ENCODE measurements at places on chromosomes 6 and 20. TPM values are rescaled to one million over a fixed set of nuclear protein-coding genes. Genes with fewer than 3 reads are reported as not detected.

ZNF165 gene
- total RNA-seq = 0.29 TPM

SEC23B gene
- 41.4 TPM for total RNA-seq

MYCT1 gene
- total RNA-seq = 0.44 TPM

NKX2-4 gene
- total RNA-seq = not detected

JPH2 gene
- 0.50 TPM for total RNA-seq

EEF1E1 gene
- 46.0 TPM for total RNA-seq

LPA gene
- not detected for total RNA-seq

HLA-DOB gene
- total RNA-seq = 0.29 TPM

SNAP25 gene
- total RNA-seq = 9.6 TPM

WFDC12 gene
- total RNA-seq = not detected

ANKEF1 gene
- total RNA-seq = 5.0 TPM

SIRPD gene
- not detected for total RNA-seq

MKKS gene
- 6.6 TPM for total RNA-seq

C6orf120 gene
- 54.3 TPM for total RNA-seq

CST2 gene
- total RNA-seq = not detected

GRM1 gene
- under 0.01 TPM for total RNA-seq

HDGFL1 gene
- total RNA-seq = not detected

ZSWIM1 gene
- 7.3 TPM for total RNA-seq

QKI gene
- total RNA-seq = 157 TPM

PDE10A gene
- 2.5 TPM for total RNA-seq

MAS1 gene
- total RNA-seq = not detected

HNF4A gene
- not detected for total RNA-seq

LINC00237 gene
- total RNA-seq = not detected

RAET1G gene
- total RNA-seq = 5.8 TPM

SLC17A1 gene
- not detected for total RNA-seq

CLPSL2 gene
- not detected for total RNA-seq

B3GALT4 gene
- 12.5 TPM for total RNA-seq

RAD21L1 gene
- not detected for total RNA-seq

NMBR gene
- total RNA-seq = not detected

TNFAIP3 gene
- 10.6 TPM for total RNA-seq

CDH4 gene
- total RNA-seq = 2.0 TPM

DEFB124 gene
- total RNA-seq = not detected

BCAS4 gene
- total RNA-seq = 21.5 TPM

TRMT11 gene
- total RNA-seq = 33.3 TPM

PKIB gene
- 11.1 TPM for total RNA-seq

EDN3 gene
- total RNA-seq = not detected

LY6G6F gene
- not detected for total RNA-seq

GPR31 gene
- total RNA-seq = not detected

MAFB gene
- 3.3 TPM for total RNA-seq

KCNB1 gene
- total RNA-seq = not detected

PAK5 gene
- under 0.01 TPM for total RNA-seq

NT5E gene
- 428 TPM for total RNA-seq

GSTA3 gene
- total RNA-seq = not detected

DNAH8 gene
- total RNA-seq = 0.44 TPM

RHAG gene
- total RNA-seq = not detected

LPIN3 gene
- 5.4 TPM for total RNA-seq

TM9SF4 gene
- 31.4 TPM for total RNA-seq

SLC17A3 gene
- not detected for total RNA-seq

SLC35F1 gene
- total RNA-seq = under 0.01 TPM

PBOV1 gene
- not detected for total RNA-seq

KIF6 gene
- 0.44 TPM for total RNA-seq

HLA-DQB2 gene
- total RNA-seq = not detected

ISM1 gene
- total RNA-seq = not detected

TMEM217 gene
- total RNA-seq = 1.8 TPM

PHACTR3 gene
- not detected for total RNA-seq
